Fibroblast of skin of abdomen (primary cell): ENCODE measurements at places on chromosomes 16 and 17.
A peak's percentile ranks its signal among the peaks of the same experiment; 100 is the strongest.

DNA sequence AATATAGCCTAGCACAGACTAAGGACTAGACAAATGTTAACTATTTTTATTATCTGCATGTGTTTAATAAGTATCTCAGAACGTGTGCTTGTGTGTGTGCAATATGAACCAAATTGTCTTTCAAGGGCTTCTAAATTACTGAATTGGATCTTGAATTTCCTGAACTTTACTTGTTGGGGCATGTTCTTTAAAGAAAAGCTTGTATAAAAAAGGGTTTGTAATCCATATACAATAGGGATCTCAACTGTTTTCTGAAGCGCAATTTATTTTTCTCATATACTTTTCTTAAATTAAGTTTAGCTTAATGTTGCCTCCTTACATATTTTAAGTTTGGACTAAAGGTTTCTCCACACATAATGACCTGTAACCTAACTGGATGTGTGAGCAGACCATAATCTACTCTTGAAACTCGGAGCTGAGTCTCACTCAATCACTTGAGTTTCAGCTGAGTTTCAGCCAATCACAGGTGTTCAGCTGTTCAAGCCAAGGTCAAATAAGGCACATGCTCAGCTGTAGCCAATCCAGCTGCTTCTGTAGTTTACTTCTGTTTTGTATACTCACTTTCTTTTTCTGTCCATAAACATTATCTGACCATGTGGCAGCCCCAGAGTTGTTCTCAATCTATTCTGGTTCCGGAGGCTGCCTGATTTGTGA lies 72.3 kb downstream of the CDK5R1 start:
- no peak for DNase-seq

- DNase-seq: no peak
Observed at GRCh38 chr16:25157271-25157875, 45.8 kb downstream of the LCMT1 start.

- DNase-seq: peak; percentile 13
Observed at GRCh38 chr17:17106756-17107155, 64.5 kb downstream of the MPRIP start.

GRCh38 chr16:87560428-87561199 lies 41.7 kb upstream of the JPH3 start:
- no peak for DNase-seq

DNA sequence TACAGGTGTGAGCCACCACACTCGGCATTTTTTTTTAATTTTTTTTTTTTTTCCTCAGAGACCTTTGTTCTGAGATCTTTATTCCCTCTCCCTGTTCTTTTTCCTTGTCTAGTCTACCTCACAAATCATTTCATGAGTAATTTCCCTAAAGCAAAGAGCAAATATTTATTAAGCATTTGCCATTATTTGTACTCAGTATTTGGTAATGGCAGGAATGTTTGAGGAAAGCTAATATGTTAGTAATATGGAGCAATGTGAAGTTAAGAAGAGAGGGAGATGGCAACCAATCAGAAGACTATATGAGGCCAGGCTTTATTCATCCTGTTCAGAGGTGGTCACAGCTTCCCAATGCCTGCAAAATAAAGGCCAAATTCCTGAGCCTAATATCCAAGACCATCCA lies 13.3 kb downstream of the CENPV start:
- DNase-seq: no peak

DNA sequence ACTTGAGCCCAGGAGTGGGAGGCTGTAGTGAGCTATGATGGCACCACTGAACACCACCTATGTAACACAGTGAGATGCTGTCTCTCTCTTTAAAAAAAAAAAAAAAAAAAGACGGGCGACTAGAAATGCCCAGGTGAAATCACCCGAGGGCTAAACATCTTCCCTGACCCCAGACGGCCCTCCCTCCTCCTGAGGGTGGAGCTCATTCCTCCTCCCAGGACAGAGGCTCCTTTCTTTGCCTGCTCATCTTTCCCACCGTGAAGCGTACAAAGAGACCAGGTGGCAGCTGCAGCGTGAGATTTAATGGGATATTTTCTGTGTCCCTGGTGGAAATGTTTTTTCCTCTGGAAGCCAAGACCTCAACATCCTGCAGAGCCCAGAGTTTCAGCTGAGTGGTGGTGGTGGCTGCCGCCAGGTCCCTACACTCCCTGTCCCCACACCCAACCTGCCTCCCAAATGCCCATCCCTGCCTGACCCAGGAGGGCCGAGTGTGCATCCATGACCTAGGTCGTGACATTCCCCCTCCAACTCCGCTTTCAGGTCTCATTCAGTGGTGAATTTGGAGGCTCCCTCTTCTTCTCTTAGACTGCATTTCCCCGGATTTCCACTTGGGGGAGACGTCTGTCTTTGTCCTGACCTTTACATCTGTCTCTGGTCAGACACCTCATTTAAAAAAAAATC lies 14.4 kb upstream of the GPRC5B start:
- peak; percentile 66 for DNase-seq

DNA sequence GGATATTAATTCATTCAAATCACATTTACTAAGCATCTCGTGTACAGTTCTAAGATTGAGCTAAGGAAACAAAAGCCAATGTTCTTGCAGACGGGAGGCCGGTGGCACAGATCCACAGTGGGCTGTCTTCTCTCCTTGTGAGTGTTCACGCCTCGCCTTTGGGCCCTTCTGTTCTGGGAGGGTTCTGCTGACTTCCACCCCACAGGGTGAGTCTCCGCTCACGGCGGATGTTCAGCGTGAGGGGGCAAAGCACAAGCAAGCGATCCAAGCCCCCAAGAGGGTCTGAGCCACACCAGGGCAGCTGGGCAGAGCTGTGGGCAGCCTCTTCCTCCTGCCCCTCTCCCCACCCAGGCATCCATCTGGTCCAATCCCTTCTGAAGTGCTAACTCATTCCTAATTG lies 84.3 kb upstream of the DOC2B start:
- DNase-seq: no peak

GRCh38 chr17:49739641-49740271 lies 24.2 kb downstream of the FAM117A start:
- no peak for DNase-seq

GRCh38 chr17:9768381-9768934 lies 22.9 kb downstream of the DHRS7C start:
- DNase-seq: peak; percentile 30

DNA sequence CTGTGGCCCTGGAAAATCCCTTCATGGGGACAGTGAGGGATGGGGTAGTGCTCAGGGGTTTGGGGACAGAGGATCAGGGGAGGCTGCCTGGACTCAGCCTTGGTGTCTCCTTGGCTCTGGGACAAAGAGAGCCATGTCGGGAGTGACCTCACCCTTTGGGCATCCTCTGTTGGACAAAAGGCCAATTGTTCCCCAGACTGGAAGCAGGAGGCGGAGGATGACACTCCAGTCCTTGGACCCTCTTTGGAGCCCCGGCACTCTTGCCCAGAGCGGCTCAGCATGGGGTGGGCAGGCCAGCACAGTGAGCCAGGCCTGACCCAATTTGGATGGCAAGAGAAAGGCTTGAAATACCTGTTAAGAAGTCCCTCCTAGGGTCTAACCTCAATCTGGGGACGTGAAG lies 39.4 kb upstream of the PHB1 start:
- no peak for DNase-seq

DNA sequence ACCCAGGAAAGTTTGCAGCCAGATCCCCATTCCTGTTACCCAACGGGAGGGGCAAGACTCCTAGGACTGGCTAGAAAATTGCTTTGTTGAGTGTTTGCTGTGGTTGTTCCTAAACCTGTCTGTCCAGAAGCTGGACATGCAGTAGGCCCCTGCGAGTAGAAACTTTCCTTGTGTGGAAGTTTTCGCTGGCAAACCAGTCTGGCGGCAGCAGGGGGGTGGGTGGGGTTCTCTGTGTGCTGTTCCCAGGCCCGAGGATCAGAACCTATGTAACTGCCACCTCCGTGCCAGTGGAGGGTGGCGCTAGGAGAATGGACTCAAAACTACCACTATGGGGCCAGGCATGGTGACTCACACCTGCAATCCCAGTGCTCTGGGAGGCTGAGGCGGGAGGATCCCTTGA lies 9.2 kb downstream of the SGSM2 start:
- DNase-seq: no peak

DNA sequence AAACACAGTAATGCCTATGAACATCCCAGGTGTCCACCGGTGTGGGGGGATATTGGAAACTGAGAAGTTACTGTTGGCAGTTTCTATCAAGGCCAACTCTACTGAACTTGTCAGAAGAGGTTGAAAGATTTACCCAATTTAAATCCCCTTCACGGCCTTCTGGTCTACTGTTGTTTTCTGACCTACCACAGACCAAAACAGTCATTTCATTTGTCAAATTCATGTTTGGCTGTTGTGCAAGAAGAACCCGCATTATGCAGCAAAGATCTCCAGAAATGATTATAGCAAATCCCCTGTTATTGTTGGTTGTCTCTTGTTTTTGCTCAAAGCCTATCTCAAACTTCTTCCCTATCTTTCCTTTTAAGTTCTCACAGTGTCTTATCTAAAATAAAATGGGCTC lies 73.1 kb upstream of the MAF start:
- DNase-seq: no peak
